Hippocampal formation (tissue), 2 donors: ENCODE measurements at places on chromosomes 2 and 18.

- DNase-seq: no peak
These were observed 217.1 kb downstream of the ZNF521 start for GRCh38 chr18:25134861-25135260.

GRCh38 chr2:180474716-180475115 lies 467.6 kb upstream of the CWC22 start:
- no peak for DNase-seq

DNA sequence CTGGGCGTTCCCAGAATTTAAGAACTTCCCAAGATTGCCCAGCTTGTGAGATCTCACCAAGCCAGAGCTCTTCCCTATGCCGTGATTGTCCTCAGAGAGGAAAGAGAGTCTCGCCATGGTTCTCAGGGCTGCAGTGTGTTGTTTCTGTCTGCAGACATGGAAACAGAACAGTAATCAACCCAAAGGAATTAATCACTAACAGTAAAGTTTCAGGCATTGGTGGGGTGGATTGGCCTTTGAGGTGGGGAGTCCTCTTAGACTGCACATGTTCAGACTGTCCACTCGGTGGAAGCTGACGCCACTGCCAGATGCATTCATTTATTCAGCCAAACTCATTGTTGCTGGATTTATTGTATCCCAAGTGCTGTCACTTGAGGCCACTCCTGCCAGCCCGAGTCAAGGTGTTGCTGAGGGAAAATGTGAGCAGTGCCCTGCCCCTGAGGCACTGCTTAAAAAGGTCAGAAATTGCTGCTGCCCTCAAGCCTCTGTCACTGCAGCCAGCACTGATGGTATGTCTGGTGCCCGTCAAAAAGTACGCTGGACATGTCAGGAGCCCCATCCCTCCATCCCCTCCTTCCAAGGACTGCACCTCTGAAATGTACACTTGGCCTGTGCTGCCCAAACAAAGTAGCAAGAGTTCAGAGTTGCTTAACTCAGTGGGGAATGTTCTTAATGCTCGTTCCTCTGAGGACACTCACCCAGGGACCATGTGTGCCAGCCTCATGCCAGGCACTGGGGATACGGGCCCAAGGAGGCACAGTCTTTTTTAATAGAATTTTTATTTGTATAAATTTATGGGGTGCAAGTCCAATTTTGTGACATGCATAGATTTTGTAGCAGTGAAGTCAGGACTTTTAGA lies 201.0 kb downstream of the GLI2 start:
- no peak for DNase-seq

GRCh38 chr2:188050726-188051125 lies 240.9 kb upstream of the GULP1 start:
- DNase-seq: no peak

GRCh38 chr18:9058406-9058805 lies 44.1 kb upstream of the NDUFV2 start:
- no peak for DNase-seq

- DNase-seq: no peak
These were observed 39.6 kb downstream of the ITGAV start for GRCh38 chr2:186629250-186629996.

- DNase-seq: no peak
These were observed 158.0 kb downstream of the CYP26B1 start for GRCh38 chr2:71989671-71990070.

- DNase-seq: no peak
These were observed 431.8 kb upstream of the RAB12 start for GRCh38 chr18:8177330-8178016.

DNA sequence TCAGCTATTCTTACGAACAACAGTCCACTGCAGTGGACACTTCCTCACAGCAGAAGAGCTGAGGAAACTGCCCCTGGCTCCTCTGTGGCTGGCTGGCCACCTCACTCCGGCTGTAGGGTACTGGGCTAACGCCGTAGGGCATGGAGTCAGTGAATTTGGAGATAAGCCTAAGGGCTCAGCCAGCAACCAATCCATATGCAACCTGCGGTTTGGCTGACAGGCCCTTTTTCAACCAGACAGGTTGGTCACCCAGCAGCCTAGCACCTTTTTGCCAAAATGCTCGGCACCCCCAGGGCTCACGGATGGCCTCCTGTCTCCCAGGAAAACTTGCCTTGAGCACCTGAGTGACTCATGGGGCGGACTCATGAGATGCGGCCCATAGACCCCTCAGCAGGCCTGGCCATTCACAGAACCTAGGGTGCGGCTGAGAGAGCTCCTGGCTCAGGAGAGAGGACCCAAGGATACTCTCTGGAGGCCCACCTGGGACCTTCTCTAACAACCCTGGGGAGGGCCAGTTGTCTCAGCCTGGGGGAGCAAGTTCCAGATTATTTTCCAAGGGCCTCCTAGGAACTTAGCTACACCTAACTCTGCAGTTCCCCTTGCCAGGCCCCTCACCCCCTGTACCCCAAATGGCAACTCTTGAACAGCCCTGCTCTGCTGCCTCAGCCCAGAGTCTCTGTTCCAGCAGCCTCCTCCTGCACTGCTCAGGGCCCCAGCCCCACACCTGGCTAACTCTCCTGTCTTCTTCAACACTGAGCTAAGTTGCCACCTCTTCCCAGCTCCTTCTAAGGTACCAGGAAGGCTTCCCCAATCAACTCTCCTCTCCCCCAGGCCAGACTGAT lies 252.1 kb downstream of the CYP26B1 start:
- DNase-seq: no peak

- DNase-seq: no peak
These were observed 60.2 kb upstream of the TXNDC2 start for GRCh38 chr18:9825571-9826073.

DNA sequence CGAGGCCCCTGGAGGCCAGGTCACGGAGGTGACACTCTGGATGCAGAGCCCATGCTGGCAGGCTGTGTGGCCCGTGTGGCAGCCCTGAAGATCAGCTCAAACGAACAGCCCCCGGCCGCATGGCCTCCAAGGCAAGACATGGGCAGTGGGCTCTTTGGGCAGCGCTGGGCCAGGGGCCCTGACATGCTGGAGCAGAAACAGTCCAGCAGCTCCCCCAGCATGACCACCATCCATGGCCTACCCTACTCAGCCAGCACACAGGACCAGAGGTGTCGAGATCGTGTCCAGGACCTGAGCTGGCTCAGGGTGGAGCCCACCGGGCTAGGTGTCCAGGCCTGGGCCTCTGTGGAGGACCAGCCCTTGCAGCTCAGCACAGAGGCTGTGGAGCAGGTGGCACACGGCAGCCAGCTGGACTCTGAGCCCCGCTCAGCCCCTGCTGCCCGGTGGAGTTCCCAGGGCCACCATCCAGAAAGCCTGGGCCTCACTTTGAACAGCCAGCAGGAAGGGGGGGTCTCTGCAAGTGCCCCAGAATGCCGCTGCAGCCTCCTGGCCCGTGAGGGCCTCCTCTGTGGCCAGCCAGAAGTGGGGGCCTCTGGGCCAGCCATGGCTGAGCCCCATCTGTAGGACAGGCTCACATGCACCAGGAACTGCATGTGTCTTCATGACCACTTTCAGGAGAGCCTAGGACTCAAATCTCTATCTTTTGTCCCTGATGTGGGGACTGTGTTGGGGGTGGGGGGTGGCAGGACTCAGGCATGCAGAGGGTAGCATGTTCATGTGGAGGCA lies 8.9 kb downstream of the AMER3 start:
- DNase-seq: no peak

DNA sequence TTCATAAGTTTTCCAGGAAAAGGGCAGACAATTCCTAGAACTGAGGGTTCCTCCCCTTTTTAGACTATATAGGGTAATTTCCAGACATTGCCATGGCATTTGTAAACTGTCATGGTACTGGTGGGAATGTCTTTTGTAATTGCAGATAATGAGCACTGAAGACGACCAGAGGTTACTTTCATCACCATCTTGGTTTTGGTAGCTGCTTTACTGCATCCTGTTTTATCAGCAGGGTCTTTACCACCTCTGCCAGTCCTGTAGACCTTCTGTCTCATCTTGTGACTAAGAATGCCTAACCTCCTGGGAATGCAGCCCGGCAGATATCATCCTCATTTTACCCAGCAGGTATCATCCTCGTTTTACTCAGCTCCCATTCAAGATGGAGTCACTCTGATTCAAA lies 583.9 kb upstream of the KLHL29 start:
- no peak for DNase-seq

- no peak for DNase-seq
These were observed 266.8 kb downstream of the HDAC4 start for GRCh38 chr2:239133945-239134570.

- DNase-seq: no peak
These were observed 1.6 kb downstream of the ATOH8 start for GRCh38 chr2:85755122-85756027.

GRCh38 chr18:73711256-73711655 lies 436.4 kb downstream of the FBXO15 start:
- DNase-seq: no peak

DNA sequence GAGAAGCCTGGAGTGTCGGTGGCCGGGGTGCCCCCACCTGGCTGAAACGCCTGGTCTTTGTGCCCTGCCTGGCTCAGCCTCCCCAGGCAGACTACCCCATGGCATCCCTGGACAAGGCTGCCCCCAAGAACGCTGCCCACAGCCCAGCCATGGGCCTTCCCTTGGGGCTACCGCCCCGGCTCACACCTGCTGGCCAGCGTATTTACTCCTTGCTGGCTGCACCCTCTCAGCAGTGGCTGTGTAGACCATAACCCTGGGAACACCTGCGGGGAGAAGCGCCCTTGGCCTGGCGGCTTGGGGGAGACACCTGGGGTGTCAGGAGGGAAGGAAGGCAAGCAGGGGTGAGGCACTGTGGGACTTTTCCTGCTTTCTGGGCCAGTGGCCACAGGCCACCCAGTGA lies 17.3 kb downstream of the CAPN10 start:
- DNase-seq: no peak

GRCh38 chr2:8121022-8121825 lies 560.6 kb upstream of the ID2 start:
- DNase-seq: no peak

DNA sequence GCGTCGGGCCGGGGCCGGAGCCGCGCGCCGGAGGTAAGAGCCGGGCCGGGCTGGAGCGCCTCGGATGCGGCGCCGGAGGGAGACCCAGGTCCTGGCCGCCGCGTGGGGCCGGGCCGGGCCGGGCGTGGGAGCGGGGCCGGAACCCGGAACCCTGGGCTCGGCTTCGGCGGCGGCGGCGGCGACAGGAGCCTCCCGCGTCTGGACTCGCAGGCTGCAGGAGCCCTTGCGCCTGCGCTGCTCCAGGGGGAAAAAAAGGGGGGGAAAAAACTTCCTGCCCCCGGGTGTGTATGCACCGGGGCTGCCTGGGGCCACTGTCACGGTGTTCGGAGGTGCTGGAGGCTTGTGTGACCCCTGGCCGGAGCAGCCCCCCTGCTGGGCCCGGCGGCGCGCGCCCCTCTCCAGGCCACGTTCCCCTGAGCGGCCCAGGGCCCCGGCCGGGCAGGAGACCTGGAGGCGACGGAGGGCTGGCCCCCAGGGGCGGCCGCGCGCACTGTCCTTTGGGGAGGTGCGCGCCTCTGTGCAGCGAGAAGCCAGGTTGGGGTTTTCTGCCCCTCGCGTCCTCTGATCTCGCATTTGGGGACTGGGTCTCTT lies 864 bp downstream of the KLHL29 start:
- DNase-seq: no peak

DNA sequence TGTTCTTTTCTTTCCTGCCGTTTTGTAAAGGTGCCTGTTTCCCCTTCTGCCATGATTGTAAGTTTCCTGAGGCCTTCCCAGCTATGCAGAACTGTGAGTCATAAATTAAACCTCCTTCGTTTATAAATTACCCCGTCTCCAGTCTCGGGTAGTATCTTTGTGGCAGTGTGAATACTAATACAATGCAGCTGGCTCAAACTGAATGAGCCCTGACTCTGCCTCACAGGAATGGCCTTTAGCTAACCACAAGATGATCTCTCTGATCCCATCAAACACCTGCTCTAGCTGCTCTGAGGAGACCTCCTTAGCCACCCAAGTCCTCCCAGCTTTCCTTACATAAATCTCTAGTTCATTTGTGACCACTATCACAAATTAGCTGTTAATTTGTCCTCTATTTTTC lies 41.5 kb upstream of the CAB39 start:
- no peak for DNase-seq

DNA sequence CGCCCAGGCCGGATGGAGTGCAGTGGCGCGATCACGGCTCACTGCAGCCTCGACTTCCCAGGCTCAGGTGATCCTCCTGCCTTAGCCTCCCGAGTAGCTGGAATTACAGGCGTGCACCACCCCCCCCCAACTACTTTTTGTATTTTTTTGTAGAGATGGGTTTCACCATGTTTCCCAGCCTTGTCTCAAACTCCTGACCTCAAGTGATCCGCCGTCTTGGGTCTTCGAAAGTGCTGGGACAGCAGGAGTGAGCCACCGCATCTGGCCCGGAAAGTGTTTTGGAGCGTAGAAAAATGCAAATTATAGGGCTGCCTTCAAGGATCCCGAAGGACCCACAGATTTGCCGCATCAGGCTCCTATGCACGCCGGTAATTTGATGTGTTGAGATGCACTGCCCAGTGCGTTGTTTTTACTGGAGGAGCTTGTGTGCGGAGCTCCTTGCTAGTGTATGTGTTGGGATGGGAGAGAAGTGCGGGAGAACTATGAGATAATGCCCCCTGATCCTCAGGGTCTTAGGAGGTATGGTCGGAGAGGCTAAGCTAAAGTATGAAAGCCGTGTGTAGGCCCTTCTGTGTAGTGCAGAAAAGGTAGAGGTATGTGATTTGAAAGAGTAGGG lies 1.2 kb upstream of the CLASP1 start:
- no peak for DNase-seq

GRCh38 chr2:111910609-111911277 lies 12.3 kb downstream of the MERTK start:
- no peak for DNase-seq

DNA sequence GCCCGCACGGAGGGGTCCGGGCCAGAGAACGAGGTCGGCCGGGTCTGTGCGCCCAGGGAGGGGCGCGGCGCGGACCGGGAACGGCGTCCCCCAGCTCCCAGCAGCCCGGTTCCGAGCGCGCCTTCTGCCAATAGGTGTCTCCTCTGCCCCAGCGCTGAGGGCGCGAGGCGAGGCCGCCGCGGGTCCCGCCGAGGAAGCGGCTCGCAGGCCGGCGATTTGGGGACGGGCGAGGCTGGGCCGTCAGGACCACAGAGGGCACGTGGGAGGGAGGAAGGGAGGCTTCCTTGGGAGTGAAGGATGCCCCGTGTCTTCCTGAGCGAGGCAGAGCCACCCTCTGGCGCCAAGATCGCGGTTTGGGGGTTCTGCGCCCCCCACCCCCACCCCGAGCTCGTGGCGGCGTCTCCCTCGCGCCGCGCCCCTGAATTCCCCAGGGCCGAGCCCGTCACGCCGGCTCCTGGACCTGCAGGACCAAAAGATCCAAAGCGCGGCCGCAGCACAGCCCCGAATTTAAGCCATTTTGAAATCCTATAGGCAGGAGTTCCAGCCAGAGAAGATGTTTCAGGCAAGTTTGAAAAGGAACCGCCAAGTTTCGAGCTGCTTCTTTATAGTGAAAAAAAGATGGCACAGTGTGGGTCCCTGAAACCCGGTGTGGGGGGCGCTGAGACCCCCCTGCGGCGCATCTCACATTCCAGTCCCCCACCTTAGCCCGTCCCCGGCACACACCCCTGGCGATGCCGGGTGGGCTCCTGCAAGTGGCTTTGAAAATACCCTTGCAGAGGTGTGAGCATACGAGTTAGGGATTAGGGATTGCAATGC lies 909 bp downstream of the NFATC1 start:
- peak; percentile 20 for DNase-seq
